GM04503 (cell line): ENCODE measurements at places on chromosomes 5 and 9.

GRCh38 chr9:406886-407654 is 192.4 kb downstream of the DOCK8 start:
- no peak for DNase-seq

DNA sequence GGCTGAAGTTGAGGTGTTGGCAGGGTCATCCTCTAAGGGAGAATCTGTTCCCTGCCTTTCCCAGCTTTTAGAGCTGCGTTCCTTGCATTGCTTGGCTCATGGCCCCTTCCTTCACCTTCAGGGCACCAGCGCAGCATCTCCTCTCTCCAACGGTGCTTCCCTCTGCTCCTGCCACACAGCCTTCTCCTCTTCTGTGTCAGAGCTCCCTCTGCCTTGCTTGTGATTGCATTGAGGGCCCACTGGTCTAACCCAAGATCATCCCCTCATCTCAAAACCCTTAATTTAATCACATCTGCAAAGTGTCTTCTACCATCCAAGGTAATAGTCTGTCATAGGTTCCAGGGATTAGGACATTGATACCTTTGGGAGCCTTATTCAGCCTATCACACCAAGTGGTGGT is 205.7 kb upstream of the TBCA start:
- DNase-seq: no peak

GRCh38 chr5:149118463-149118862 is 22.8 kb upstream of the ABLIM3 start:
- DNase-seq: no peak

DNA sequence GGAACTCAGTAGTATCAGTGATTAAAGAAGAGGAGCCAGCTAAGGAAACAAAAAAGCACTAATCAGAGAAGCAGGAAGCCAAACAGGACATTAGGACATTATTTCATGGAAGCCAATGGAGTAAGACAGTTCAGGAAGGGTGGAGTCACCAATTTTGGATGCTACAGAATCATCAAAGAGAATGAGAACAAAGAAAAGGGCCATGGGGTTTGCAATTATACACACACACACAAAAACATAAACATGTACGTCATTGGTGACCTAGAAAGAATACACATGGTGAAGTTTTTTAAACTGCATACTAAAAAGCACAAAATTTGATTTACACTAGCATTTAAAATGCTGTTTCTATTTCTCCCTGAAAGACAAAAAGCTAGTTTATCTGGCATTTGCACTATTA is 96.8 kb upstream of the MRPS30 start:
- no peak for DNase-seq
